ENCODE measurements at places on chromosomes 3 and 15. TPM values are rescaled to one million over a fixed set of nuclear protein-coding genes. Genes with fewer than 3 reads are reported as not detected.

SEC22C gene
- 27.4 TPM for polyA plus RNA-seq

GRCh38 chr3:52440249-52440551, 4.7 kb downstream of the SEMA3G start:
- H3K4me1 ChIP-seq = peaks cover 21% of the 10 kb centered on the region
- H3K27ac ChIP-seq = no peak overlapping the region
- no peaks in the 10 kb centered on the region for H3K27me3 ChIP-seq
- no peaks in the 10 kb centered on the region for H3K36me3 ChIP-seq
- DNase-seq = no peak

- H3K27ac ChIP-seq = no peak overlapping the region
- no peak overlapping the region for H3K4me3 ChIP-seq
- no peak for DNase-seq
- no peaks in the 10 kb centered on the region for H3K4me1 ChIP-seq
Observed at GRCh38 chr15:46961795-46962194, 755.5 kb upstream of the SEMA6D start.

- peaks cover 47% of the 10 kb centered on the region for H3K4me1 ChIP-seq
- H3K36me3 ChIP-seq = no peaks in the 10 kb centered on the region
- peak; percentile 62 for DNase-seq
- no peaks in the 10 kb centered on the region for H3K27me3 ChIP-seq
Observed at GRCh38 chr15:45458746-45459403, 63.7 kb downstream of the SLC30A4 start.
